ENCODE measurements at places on chromosomes 2 and 18.

DNA sequence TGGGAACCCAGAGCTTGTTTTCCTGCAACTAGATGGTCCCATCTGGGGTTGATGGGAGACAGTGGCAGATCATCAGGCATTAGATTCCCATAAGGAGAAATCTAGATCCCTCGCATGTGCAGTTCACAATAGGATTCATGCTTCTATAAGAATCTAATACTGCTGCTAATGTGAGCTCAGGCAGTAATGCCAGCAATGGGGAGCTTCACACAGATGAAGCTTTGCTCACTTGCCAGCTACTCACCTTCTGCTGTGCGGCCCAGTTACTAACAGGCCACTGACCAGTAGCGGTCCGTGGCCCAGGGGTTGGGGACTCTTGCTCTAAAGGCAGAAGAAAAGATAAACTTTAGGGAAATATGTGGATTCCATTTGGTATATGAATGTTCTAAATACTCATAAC is 192.9 kb downstream of the AFF3 start:
- DNase-seq, result no peak

GRCh38 chr18:57909620-57910019 is 106.5 kb upstream of the ATP8B1 start:
- no peak for DNase-seq

- DNase-seq, result peak; percentile 25
Observed at GRCh38 chr18:13800505-13801259, 23.3 kb upstream of the MC5R start.

DNA sequence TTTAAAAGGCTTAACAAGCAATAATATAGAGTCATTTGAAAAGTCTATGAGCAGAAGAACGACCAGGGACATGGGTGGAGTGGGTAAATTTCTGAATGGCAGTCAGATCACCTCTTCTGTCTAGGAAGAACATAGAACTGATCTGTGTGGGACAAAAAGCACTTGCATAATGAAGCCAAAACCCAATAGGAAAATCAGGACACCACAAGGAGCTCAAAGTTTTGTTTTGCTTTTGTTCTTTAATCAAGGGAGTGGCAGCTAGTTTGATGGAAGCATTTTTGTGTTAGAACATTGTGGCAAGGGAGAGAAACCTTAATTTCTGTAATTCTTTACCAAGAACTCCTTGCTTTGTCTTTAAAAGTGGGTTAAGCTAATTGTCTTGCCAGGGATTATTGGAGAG is 240.2 kb upstream of the TANK start:
- DNase-seq, result no peak

DNA sequence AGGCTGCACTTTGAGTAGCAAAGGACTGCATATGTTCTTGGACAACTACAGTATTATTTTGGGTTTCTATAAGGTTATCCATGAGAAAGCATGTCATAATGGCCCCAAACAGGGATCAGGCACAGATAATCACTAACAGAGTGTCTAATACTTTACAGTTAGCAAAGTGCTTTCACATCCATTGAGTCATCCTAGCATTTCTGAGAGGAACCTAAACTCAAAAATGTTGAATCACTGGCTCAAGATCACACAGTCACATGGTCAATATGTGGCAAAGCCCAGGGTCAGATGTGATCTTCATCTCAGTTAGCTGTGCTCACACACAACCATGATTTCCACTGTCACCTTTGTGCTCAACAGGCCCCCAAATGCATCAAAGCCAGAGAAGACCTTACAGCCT is 156.1 kb upstream of the VRK2 start:
- DNase-seq, result no peak

- no peak for DNase-seq
Observed at GRCh38 chr18:79974025-79974654, 9.7 kb downstream of the HSBP1L1 start.

GRCh38 chr2:237283131-237283928 is 130.6 kb downstream of the COL6A3 start:
- DNase-seq, result no peak

DNA sequence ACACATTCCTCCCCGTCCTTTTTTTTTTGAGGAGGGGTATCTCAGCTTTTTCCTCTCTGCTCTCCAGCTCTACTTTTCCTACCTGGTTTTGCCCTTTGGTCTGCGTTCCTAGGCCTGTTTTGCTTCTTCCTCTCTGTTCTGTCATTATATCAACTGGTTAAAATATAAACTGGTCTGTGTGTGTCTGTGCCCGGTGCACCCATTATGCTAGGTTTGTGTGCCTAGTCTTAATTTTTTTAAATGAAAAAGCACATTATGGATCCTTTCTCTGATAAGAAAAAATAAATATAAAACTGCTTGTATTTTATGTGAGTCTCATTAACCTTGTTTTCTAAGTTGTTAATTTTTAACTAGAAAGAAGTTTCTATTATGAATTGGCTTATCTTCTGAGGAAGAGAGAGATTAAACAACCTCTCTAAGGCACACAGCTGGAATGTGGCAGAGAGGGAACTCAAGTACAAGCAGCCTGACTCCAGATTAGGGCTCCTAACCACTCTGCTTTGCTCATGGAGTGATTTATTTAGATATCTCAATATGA is 17.4 kb downstream of the SLC38A11 start:
- DNase-seq, result no peak

- DNase-seq, result no peak
Observed at GRCh38 chr2:239674981-239675825, 274.4 kb upstream of the HDAC4 start.

DNA sequence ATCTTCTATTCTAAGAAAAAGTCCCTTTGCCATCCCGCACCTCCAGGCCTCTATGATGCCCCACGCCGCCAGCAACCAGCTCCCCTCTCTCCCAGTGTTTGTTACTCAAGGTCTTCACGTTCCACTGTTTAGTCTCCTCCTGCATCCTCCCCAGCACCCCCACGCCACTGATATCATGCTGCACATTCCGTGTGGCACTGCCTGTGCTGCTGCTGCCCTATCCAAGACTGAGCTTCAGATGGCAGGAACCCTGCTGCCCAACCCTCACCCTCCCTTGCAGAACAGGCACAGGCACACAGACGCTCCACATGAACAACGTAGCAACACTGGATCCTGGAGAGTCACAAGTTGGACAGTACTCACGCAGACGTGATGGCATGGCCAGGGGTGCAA is 35.3 kb downstream of the MYO5B start:
- DNase-seq, result no peak

DNA sequence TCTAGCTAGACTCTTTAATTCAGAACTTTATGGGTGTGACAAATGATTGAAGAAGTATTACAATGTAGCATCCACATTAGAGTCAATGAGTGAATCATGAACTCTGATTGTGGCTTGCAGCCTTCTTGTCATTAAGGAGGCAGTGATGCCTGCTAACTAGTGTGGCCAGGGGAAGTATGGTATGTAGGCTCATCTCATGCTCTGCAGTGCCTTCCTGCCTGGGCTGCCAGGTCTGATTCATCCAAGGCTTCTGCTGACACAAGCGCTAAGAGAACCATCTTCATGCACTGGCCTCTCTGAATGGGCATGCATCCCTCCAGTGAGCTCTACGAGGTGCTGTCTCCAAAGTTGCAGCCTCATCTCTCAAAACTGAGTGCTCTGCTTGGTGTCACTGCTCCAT is 144.3 kb downstream of the MTCL1 start:
- no peak for DNase-seq

- DNase-seq, result no peak
Observed at GRCh38 chr2:55550368-55551102, 31.0 kb downstream of the CFAP36 start.

DNA sequence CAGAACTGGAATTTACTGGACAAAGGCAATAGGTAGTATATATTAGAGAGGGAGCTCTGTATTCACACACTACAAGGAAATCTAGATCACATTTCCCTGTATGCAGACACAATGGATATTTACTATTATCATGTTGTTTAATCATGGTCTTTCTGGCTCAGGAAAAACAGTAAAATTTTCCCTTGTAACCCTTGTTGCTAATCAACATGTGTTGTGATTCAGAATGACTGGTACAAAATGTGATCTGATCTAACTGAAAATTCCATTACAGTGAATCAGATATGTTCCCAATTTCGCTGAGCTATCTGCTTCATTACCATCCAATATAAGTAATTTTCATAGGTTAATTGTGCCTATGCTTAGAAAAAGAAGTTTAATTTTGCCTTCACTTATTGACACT is 1109.7 kb downstream of the LRP1B start:
- DNase-seq, result no peak

DNA sequence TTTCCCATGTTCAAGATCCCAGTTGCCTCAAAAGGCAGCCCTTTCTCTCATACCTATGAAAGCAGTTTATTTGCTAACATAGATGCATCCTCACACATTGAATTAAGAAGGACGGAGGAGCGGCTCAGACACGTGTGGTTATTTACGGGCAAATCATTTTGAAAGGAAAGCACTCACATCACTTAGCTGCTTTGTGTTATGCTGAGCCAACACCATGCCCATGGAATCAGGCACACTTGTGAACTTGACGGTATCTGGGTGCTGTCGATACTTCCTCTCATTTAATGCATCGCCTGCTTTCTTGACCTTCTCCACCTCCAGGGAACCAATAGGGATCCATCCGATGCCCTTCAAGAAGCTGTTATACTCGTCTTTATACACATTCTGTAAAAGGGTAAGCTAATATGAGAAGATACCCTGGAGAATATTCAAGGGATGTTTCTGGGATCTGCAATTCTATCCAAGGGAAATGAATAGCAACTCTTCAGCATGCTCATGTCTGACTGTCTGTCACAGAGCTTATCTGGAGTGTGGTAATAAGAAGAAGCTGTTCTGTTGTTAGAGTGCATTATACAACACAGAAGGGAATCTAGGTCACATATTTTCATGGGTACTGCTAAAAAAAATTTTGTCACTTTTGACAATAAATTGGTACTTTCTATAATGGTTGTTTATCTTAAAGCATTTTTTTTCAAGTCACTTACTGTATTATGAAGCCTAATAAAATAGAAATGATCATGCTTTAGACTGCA is 63.3 kb downstream of the NEB start:
- DNase-seq, result no peak

DNA sequence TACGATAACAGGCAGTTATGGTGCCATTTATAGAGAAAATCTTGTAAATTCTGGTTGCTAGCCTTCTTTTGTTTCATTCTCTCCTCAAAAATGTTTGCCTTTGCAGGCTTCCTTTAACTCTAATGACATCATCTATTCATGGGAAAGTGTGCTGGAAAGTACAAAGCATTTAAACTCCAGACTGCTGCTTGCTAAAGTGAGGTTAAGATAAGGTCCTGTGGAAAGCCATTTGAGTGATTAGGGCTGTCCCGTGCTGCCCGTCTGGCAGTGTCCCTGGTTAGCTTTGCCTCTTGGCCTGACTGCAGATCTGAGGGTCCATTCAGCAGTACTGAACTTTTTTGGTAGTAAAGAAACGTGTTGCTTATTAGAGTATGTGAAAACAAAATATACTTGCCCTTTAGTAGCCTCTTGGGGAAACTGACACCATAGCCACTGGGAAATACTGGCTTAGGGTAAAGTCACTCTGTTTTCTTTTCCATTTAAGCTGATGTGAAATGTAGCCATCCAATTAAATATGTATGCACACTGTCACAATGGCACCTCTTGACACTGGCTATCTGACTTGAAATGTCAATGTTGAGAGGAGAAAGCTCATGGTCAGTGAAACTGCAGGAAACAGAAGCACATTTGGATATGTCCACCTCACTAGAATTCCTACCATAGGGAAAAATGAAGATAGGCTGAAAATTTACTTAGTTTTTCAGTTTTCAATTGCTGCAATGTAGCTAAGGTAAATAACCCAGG is 321.5 kb downstream of the SLC8A1 start:
- DNase-seq, result no peak

DNA sequence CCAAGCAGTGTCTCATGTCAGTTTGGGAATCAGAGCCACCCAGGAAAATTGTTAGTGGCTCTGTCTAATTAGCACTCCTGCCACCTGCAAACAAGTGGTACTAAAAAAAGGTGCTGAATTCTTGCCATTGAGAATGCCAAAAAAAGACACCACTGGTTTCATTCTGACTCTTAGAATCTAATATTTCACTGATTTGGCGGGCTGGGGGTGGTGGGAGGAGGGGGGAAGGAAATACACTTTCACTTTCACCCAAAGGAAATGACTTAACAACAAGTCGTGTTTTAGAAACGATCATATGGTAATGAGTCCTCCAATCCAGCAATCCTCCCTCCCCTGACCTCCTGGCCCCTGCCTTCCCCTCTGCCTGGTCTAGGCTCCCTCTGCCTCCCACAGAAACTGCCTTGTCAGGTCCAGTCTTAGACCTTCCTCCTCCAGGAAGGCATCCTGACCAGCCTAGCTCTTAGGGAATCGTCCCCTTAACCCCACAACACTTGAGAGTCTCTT is 4.4 kb upstream of the KLHL29 start:
- DNase-seq, result peak; percentile 50

DNA sequence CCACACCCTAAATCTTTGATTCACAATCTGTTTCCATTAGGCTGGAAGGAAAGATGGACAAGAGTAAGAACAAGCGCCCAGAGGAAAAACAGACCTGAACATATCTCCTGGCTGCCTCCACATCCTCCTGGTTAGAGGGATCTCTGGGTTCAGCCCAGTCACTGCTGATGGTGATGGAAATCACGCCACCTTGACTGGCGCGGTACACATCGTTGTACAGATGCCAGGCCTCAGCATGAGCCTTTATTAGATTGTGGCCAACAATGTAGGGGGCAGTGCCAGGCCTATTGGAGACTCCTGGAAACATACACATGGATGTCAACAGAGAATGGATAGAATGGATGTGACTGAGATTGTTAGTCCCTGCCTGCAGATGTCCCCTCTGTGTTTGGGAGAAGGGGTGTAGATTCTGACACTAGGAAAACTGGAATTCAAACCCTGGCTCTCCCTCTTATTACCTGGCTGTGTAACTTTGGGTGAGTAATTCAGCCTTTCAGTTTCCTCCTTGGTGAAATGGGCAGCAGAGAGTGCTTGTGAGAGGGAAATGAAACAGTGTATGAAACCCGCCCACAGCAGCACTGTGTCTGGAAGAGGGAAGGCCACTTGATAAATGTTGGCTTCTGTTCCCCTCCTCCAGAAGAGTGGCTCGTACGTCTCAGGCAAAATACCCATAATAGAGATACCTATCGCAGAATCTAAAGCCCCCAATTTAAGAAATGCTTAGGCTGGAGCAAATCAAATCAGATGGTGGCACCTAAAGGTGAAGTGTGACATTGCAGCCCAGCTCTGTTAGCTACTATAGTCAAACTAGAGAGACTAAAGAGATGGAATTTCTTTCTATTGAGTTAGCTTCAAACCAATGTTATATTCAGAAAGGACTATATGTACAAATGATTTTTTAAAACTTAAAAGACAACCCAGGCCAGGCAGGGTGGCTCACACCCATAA is 36.2 kb downstream of the LCT start:
- no peak for DNase-seq

- no peak for DNase-seq
Observed at GRCh38 chr18:8045160-8045883, 478.2 kb downstream of the PTPRM start.

GRCh38 chr2:134325696-134326095 is 71.8 kb downstream of the MGAT5 start:
- DNase-seq, result no peak

- DNase-seq, result no peak
Observed at GRCh38 chr18:53909668-53910067, 314.8 kb downstream of the MBD2 start.

- DNase-seq, result no peak
Observed at GRCh38 chr2:207683879-207684627, 27.4 kb upstream of the CCNYL1 start.

DNA sequence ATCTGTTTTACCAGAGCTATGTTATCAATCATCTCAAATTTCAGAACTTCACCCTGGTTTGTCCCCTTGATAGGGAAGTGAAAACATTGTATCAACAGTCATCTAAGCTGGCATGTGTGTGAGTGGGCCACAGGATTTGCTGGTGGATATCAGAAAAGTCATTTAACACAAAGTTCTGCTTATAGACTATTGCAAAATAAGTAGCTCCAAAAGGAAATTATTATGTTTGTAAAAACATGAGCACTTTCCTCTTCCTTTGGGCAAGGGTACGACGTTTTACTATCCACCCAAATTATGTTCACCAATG is 20.7 kb upstream of the COPS8 start:
- DNase-seq, result no peak

Measured in NCI-H2171 (cell line).